ENCODE measurements at places on chromosomes 7 and 10.

DNA sequence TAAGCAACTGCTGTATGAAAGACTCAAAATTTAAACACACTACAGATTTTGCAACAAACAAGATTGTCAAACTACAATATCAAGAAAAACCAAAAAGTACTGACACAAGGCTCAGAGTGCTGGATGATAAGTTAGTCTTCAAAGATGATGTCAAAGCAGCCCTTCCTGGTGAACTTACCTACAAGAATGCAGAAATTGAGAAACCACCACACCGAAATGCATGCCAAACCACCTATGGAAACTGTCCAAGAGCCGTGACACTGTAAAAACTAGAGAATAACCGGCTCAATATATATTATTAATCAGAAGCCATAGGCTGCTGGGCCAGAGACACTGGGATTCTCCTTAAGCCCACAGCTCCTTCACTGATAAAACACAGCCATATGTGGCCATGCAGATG lies 25.3 kb downstream of the DENND11 start:
- no peak for DNase-seq

GRCh38 chr10:47261121-47261520 lies 38.9 kb upstream of the GDF10 start:
- no peak for DNase-seq

GRCh38 chr10:29199339-29199738 lies 89.5 kb upstream of the LYZL1 start:
- no peak for DNase-seq

- DNase-seq = no peak
Measured at GRCh38 chr7:8259586-8260222, 2.3 kb downstream of the ICA1 start.

DNA sequence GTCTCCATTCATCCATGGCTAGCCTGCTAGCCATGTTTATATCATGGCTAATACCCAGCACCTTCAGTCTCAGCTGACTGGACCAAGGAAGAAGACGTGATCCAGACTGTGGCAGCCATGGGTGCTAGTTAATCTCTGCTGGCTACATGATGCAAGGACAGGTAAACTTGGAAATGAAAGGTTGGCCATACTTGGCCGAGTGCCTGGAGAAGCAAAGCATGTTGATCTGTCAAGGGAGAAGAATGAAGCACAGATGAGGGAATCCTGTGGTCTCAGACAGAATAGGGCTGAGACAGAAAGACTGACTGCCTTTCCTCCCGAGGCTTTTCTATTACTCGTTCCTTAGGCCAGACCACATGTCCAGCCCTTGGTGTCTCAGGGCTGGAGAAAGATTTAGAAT lies 41.1 kb downstream of the CPVL start:
- DNase-seq = no peak

DNA sequence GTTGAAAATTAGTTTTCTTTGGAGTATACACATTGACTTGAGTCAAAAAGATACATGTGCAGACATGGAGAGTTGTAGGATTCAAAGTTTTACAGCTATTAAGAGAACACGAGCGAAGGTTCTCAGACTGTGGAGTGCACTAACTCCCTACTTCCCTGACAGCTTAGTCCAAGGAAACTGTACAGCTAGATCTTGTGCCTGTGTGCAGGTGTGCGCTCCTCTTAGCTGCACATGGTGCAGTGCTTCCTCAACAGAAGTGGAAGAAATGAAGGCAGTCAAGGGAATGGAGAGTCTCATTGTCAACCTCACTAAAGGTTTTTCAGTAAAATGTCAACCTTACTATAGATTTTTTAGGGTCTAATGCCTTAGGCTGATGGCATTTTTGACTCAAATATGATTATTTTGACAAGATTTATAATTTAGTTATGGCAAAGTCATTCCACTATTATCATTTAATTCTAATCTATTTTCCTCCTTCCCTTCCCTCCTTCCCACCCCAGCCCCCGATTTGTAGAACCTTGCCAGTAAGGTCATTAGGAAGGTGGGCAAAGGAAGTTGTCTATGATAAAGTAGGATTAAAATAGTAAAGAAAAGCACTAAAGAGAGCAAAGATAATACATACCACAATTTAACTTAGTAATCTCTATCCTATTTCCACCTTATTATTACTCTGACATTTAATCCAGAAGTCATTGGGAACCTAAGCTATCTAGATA lies 13.6 kb downstream of the PDK4 start:
- no peak for DNase-seq

DNA sequence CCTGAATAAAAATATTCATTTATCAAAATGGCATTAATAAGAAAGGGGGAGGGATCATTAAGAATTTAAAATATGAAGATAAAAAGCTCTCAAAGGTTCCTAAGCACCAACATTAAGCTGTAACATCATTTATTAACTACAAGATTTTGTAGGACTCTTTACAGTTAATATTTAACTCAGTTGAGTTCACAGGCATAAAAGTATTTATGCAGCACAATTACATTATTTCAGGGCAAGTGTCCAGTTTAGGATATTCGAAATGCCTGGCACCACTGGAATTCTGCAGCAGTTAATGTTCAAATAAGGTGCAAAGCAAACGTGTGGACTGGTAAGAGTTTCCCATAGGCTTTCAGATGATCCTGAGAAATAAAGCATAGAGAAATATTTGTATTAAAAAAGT lies 30.5 kb downstream of the NPS start:
- DNase-seq = no peak

DNA sequence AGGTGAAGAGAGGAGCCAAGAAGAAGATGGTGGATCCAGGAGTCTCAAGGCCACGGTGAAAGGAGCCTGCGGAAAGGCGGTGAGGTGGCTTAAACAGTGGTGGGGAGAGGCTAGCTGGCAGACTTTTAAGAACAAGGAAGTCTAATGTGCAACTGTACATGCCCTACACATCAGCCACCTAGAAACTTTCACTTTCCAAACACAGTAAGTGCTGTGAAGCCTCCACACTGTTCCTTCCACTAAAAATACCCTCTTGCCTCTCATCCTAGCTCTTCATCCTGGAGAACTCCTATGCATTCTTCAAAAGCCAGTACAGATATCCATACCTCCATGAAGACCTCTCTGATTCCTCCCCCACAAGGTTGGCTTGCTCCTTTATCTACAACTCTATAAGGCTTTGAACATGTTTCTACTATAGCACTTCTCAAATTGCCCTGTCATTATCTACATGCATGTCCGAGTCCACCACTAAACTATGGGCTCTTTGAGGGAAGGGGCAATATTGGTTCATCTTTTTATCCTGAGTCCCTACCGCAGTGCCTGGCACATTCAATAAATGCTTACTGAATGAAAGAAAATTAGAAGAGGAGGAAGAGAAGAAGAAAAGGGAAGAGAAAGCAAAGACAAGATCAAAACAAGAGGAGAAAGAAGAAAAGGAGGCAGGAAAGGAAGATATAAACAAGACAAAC lies 54.2 kb downstream of the DNAJC12 start:
- no peak for DNase-seq

GRCh38 chr10:119323085-119324016 lies 116.0 kb downstream of the GRK5 start:
- DNase-seq = no peak

DNA sequence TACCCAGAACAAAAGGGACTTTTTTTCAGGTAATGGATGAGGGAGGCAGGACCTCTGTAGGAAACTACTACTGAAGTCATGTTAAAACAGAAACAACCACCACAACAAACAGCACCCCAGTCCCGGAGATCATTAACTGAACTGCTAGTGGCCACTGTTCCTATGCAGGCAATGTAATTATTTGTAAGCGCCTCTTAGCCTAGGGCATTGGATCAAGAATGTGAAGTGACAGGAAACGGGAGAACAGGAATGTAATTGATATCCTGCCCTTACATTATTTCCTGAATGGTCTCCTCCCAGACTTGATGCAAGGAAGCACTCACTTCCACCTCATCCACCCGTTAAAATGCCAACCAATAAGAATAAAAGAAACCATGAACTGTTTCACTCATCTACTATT lies 16.7 kb upstream of the GAD2 start:
- peak; percentile 18 for DNase-seq

DNA sequence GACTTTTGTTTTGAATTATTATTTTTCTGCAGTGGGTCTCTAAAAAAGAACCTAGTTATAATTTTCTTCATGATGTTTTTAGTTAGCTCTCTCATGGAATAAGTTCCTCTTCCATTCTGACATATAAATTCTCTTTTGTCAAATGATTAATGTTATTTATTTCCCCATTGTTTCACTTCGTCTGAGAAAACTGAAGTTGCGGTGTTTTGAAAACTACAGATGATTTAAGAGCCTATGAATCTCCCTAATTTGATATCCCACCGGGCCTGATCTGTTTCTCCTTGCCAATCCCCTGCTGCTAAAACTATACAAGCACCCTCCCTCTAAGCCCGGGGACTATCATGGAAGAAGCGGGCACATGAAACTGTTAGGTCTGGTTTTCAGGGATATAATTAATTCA lies 41.4 kb downstream of the HTR7 start:
- DNase-seq = no peak

DNA sequence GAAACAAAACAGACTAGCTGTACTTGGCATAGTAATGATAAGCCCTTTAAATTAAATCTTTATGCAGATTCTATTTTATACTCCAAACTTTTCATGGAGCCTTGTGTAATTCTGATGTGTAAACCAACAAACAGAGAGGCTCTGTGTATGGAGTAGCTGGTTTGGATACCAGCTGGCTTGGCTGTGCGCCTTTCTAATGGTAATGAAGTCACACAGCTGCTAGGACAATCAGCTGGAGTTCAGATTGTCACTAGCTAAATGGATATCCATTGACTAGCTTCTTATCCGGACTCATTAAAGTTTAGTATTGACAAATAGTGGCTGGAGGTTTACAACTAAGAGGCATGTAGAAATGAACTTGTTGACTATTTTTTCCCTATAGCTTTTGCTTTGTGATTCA lies 398.4 kb downstream of the DGKB start:
- no peak for DNase-seq

- no peak for DNase-seq
Measured at GRCh38 chr10:131876017-131876416, 24.8 kb upstream of the PPP2R2D start.

- DNase-seq = no peak
Measured at GRCh38 chr10:87551326-87551725, 46.6 kb downstream of the MINPP1 start.

DNA sequence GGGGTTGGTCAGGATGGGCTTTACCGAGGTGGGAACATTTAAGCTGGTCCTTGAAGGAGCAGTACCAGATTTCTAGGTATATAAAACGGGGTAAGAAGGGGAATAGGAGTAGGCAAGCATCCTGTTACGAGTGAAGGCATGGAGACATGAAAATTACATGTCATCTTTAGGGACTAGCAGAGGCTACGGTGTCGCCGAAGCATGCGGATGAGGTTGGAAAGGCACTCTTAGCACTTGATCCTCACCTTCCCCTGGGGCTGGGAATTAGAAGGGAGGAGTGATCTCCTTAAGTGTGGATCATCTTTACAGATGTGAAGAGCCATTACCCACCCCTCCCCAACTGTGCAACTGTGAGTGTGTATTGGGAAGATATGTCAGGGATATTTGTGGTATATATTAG lies 13.8 kb upstream of the ZRANB1 start:
- no peak for DNase-seq

DNA sequence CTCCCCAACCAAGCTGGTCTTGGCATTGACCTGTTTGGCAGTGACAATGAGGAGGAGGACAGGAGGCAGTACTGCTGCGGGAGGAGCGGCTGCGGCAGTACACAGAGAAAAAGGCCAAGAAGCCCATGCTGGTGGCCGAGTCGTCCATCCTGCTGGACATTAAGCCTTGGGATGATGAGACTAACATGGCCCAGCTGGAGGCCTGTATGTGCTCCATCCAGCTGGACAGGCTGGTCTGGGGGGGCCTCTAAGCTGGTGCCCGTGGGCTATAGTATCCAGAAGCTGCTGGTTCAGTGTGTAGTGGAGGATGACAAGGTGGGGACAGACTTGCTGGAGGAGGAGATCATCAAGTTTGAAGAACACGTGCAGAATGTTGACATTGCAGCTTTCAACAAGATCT lies 39.1 kb upstream of the ZNF273 start:
- no peak for DNase-seq

- no peak for DNase-seq
Measured at GRCh38 chr10:61452655-61453641, at the start of gene TMEM26. Gene TMEM26, minus strand, starts transcription at chr10:61453381. Its CDS starts 300 bp downstream, at chr10:61453081.

GRCh38 chr10:48457949-48458661 lies 146.8 kb downstream of the ARHGAP22 start:
- no peak for DNase-seq

GRCh38 chr10:64486149-64486548 lies 964.9 kb downstream of the REEP3 start:
- no peak for DNase-seq

- no peak for DNase-seq
Measured at GRCh38 chr10:108409306-108409705, 1244.8 kb upstream of the SORCS1 start.

- DNase-seq = no peak
Measured at GRCh38 chr7:66164356-66164755, 40.8 kb upstream of the TPST1 start.

GRCh38 chr10:86361156-86362128 lies 5.2 kb downstream of the GRID1 start:
- DNase-seq = no peak

DNA sequence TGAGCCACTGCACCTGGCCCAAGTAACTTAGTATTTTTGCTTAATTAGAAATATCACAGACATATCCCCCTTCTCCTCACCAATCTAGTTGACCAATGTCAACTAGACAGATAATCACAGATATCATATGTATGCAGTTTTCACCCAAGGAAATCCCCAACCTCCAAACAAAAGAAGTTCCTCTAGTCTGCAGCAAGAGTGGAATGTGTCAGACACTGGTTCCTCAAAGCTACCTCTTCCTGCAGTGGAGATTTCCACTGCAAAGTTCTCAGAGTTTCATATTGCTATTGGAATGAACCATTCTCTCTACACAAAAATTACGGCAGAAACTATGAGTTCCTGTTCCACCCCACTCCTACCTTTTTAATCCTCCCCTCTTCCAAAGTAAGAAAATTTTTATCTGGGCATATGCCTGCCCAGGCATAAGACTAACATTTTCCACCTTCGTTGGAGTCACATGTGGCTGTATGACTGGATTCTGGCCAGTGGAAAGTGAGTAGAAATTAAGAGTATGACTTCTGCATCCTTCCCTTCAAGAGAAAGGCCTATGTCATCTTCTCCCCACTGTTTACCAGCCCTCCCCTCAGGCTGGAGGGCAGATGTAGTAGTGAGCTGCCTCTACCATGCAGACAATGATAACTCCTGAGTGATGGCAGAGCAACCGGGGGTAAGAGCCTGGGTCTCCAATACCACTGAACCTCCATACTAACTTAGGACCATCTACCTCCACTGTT lies 103.0 kb downstream of the MYOF start:
- DNase-seq = no peak

Data from COLO829 (cell line).